ENCODE measurements at places on chromosomes 12 and 14.

- DNase-seq = peak; percentile 25
Observed at GRCh38 chr12:46266382-46266791, 2.5 kb downstream of the SLC38A1 start.

- no peak for DNase-seq
Observed at GRCh38 chr14:102390064-102390855, 27.5 kb downstream of the TECPR2 start.

DNA sequence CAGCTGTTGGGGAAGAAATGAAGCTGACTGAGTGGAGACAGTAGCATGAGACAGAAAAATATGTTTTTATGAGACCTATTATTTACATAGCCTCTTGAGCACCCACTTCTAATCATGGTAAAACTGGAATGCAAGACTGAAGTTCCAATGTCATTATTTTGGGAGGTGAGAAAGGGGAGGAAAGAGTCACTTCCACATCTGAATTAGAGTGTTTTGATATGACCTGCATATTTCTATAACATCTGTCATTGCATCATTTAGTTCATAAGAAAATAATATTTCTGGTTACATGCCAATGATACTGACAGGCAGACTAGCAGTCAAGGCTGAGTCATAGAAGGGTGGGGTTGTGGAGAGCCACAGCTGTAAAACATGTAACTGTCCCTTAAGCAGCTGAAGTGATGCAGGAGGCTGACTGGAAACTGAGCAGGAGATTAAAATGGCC is 26.7 kb downstream of the NTN4 start:
- DNase-seq = no peak

- DNase-seq = no peak
Observed at GRCh38 chr12:108316176-108317086, 22.7 kb downstream of the CMKLR1 start.

GRCh38 chr12:906062-906585 is 43.4 kb downstream of the RAD52 start:
- no peak for DNase-seq

GRCh38 chr14:71686677-71687076 is 245.6 kb upstream of the RGS6 start:
- no peak for DNase-seq

GRCh38 chr12:109393437-109394345 is 46.0 kb downstream of the MYO1H start:
- peak; percentile 73 for DNase-seq

- no peak for DNase-seq
Observed at GRCh38 chr14:101666264-101666663, 95.2 kb upstream of the PPP2R5C start.

GRCh38 chr12:106865683-106866082 is 90.0 kb upstream of the TMEM263 start:
- DNase-seq = no peak

DNA sequence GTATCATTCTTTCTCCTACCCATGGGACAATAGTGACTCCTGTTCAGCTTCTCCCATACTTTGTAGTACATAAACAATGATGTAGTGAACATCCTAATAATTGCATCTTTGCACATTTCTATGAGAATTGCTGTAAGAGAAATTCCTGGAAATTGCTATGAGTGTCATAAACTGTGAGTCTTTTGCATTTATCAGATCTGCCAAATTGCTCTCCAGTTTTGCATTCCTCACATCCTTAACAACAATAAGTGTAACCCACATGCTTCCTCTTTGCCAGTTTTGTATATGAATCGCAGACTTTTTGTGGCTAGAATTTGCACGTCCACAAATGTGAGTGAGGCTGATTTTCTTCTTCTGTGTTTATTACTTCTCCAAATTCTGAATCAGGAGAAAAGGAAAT is 124.0 kb upstream of the TBX5 start:
- DNase-seq = no peak

DNA sequence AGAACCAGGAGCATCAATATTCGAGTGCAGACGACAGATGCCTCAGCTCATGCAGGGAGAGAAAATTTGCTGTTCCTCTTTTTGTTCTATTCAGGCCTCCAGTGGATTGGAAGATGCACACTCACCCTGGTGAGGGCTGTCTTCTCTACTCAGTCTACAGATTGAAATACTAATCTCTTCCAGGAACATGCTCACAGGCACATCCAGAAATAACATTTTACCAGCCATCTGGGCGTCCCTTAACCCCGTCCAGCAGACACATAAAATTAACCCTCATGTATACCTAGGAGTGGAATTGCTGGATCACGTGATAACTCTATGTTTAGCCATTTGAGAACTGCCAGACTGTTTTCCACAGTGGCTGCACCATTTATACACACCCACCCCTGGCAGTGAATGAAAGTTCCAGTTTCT is 4.5 kb upstream of the OAS2 start:
- no peak for DNase-seq

GRCh38 chr14:98926801-98927200 is 345.2 kb downstream of the BCL11B start:
- no peak for DNase-seq

- no peak for DNase-seq
Observed at GRCh38 chr14:34237677-34238076, 224.4 kb downstream of the SPTSSA start.

GRCh38 chr12:127984386-127985055 is 282.4 kb upstream of the TMEM132C start:
- no peak for DNase-seq

- no peak for DNase-seq
Observed at GRCh38 chr12:91492648-91493047, 310.0 kb upstream of the DCN start.

All from germinal center (tissue), 1 donor.